B cell (primary cell): ENCODE measurements at places on chromosomes 2 and 18. TPM values are rescaled to one million over a fixed set of nuclear protein-coding genes. Genes with fewer than 3 reads are reported as not detected.

The UBE2E3 gene
- 19.4 and 26.7 TPM in 2 replicates for polyA plus RNA-seq

The CNTNAP5 gene
- polyA plus RNA-seq = not detected in 2 replicates

The IL1RL1 gene
- polyA plus RNA-seq = not detected in 2 replicates

The EXOC6B gene
- 2.4 and 4.8 TPM in 2 replicates for polyA plus RNA-seq

The HNMT gene
- 0.09 and 0.24 TPM in 2 replicates for polyA plus RNA-seq

The SOCS6 gene
- polyA plus RNA-seq = 0.25 and 0.53 TPM in 2 replicates

The GPC1 gene
- polyA plus RNA-seq = 1.2 and 1.6 TPM in 2 replicates
